ENCODE measurements at places on chromosomes 12 and 14.
A peak's percentile ranks its signal among the peaks of the same experiment; 100 is the strongest.

DNA sequence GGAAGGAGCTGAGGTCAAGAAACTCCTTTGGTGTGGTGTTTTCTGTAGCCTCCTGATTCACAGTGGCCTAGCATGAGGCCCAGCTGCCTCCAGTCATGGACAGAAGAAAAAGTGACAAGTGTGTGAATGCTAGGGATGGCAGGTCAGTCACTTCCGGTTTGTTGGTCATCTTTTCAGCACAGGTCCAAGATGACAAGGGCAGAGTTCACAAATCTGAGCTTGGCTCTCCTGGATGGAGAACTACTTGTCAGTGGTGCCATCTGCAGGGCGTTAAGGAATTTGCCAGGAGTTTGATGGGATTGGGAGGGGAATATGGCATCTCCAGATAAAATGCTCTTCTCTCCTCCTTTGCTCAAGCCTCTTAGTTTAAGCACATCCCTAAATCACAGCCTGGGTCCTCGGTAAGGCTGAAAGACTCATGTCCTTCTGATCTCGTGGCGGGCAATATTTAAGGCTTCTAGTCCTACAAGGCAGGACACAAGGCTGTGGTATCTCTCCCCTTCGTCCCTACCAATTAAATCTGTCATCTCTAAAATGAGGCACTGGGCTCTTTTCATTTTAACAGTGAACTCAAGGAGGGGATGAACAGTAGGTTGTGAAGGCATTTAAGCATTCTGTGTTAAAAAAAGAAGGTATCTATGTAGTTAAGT lies 10.0 kb downstream of the TUBA1B start:
- no peak for DNase-seq

- no peak for DNase-seq
Measured at GRCh38 chr12:98465950-98466602, 49.3 kb upstream of the TMPO start.

DNA sequence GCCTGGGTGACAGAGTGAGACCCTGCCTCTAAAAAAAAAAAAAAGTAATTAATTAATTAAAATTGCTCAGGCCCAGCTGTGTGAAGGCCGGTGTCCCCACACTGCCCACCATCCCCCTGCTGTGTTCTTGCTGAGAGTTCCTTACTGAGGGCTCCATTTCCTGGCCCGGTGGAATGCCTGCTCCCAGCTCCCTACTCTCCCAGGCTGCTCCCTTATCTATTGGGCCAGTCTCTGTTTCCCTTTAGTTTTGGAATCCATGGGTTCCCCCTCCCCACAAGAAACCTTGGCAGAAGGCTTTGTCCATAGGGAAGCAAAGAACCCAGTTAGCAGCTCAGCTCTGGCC lies 19.0 kb downstream of the MLXIP start:
- no peak for DNase-seq

DNA sequence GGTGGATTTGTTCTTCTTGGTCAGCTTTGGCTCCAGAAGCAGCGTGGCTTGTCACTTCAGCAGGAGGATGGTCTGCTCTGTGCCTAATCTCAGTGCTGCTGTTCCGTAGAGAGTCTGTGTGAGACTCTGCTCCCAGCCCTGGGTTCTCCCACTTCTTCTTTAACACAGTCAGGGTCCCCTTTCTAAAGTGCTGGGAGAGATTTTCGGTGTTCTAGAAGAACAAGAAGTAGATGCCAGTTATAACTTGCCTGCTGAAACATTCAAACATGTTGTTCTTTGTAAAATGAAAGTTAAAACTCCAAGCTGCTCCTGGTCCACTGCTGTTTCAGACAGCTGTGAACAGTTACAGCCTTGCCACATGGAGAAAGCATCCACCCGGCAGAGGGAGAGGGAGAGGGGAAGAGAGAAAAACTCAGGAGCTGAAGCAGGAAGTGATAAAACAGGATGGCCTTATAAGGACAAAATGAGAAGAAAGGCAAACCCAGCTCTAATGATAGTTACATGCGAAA lies 55.2 kb upstream of the CERS5 start:
- DNase-seq = peak; percentile 63

DNA sequence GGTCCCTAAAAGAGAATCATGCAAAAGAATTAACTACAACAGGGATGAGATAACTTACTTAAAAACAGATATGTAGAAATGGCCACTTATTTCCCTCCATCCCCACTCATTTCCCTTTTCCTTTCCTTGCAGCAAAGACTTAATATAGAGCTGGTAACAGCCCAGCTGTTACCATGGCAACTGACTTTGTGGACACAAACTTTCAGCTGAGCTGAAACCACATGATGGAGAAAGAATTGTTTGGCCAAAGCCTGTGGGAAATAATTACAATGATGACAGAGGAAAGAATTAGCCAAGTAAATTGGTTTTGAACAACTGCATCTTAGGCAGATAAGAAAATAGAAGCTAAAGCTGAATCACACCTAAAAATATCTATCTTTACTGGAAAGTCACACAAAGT lies 364.9 kb downstream of the GALC start:
- DNase-seq = no peak

GRCh38 chr12:53060721-53061276 lies 10.9 kb downstream of the TNS2 start:
- DNase-seq = no peak

DNA sequence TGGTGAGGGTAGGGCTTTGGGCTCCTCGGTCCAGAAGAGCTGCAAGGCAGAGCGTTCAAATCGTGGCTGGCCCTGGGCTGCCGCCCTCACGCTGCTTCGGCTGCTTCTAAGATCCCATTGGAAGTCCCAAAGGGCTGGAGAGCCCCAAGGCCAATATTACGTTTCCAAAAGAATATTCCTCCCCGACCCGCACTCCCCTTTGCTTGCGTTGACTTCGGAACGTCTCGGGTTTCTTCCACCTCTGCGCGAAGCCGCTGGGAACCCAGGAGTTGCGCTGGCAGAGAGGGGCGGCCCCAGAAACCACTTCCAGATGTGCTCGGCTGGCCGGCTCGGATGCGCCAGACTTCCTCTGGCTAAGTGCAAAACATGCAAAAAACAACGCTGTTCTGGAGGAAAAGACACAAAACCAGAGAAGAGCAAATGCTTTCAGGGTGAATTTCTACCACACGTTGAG lies at the start of gene GLT8D2:
TSS of gene GLT8D2 (minus strand) at position 285 of the 454 bp plus-strand sequence. CDS start 30,539 bp downstream, outside the sequence.
- no peak for DNase-seq

DNA sequence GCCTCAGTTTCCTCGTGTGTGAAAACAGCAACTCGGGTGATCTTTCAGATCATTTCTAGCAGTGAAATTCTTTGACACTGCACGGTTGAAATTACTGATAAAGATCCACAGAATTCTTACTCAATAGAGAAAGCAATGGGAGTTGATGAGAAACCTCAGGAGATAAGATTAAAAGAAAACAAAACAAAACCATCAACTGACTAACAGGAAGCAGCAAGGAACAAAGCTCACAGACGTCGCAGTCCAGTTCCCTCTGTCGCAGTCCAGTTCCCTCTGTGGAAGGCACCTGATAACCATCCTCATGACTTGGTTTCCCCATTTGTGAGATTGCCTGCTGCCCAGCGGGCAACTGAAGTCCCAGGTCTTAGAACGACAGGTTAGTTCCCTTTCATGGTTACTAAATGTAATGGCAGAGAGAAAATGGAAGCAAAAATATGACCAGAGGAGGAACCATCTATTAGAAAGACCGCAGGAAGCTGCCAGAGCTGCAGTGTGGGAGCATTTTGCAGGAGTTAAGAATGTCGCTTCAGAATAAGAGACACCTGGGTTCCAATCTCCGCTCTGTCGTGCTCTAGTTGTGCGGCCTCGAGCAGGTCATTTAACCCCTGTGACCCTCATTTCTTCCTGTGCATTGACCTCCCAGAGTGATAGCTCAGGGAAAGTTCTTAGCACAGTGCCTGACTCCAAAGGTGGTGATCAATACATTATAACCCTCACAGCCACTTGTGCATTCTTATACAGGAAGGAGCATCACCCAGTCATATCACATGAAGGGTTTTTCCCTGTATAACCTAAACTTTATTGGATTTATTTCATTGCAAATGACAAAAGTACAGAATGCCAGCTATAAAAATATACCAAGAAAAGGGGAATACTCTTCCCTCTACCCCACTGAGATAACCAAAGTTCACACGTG lies 5.1 kb upstream of the MED13L start:
- DNase-seq = no peak

DNA sequence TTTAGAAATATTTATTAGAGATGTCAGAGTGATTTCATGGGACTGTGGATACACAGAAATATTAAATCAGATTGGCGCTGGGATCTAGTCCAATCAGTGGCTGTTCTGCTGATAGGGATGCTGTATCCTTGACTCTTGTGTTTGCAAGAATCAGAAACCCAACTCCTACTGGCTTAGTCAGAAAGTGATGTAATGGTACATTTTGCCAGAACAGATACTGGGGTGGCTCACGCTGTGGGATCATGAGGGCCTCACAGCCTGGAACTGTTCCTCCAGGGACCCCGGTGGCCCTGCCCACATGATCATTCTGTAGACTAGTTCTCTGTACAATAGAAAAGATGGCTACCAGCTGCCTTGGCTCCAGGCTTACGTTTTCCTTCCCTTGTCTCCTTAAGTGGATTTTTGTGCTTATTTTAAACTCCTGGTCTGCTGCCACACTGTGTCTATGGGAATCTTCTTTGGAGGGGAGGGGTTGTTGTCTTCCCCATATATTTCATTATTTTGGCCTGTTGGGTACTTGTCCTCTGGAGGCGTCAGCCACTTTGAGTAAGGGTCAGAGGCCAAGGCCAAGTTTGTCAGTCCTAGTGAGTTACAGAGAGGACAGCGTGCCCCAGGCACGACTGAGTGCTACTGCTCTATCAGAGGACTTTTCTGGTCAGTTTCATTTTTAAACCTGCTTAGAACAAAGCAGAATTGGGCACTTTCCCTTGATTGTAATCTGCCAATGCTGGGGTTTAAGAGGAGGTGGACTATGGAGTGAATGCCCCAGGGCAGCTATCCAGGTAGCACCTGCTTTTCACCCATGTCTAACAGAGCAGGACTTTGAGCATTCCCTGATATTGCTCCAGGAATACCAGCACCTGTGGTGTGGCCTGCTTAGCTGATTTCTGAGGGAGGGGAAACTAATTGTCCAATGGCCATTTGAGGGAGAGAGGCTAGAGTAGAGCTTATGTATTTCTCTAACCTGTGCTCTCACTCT lies 164.3 kb downstream of the SLC5A8 start:
- no peak for DNase-seq

DNA sequence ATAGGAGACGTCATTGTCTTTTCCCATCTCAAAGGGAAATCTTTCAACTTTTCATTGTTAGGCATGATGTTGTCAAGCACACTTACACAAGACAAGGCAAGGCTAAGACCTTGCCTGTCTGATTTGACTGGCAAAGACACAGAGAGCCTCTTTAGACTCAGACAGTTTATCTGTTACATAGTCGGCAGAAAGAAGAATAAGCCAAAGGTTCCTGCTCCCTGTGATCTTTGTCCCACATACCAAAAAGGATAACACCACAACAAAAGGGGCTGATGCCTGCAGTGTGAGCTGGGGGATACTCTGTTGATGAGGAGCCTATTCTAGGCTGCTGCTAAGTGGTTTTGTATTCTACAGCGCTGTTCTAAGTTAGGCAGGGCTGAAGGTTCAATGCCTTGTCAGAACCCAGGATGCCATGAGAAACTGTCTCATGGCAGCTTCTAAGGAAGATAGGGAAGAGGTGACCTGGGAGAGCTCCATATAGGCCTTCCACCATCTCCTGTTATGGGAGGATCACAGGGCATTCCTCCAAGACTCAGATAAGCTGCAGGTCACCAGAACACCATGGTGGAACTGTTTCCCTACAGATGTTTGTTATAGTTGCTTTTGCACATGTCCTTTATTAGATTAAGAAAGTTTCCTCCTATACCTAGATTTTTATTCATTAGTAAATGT lies 12.7 kb downstream of the ERC1 start:
- DNase-seq = peak; percentile 68

DNA sequence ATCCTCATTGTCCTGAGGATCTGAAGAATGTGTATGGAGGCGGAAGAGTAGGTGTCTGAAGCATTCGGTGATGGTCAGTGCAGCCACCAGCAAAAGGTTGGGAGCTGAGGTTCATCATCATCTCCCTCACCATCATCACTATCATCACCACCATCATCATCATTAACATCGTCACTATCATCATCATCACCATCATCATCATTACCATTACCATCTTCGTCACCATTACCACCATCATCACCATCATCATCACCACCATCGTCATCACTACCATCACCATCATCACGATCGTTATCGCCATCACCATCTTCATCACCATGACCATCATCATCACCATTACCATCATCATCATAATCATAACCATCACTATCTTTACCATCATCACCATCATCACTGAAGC lies 90.8 kb upstream of the TMEM132D start:
- no peak for DNase-seq

DNA sequence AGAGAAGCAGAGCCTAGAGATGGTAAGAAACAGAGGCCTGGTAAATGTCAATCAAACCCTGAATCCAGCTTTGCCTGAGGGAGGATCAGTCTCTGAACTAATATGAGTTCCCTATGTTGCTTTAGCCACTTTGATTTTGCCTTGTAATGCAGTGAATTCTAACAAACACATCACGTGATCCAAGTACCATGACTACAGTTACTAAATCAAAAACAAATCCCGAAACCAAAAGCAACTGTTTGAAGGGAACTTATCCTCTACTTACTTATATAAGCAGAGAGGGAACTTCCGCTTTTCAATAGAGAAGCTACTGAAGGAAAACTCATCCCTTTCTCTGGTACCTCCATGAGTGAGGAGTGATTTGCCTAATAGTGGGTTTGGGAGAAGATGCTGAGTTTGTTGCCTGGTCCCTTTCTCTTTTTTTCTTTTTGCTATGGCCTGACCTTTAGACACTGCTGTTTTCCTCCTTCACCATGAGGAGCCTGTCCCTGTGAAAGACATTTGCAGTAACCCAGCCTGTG lies 7.7 kb upstream of the PPTC7 start:
- DNase-seq = no peak

- no peak for DNase-seq
Measured at GRCh38 chr12:50507930-50508329, 3.1 kb downstream of the DIP2B start.

DNA sequence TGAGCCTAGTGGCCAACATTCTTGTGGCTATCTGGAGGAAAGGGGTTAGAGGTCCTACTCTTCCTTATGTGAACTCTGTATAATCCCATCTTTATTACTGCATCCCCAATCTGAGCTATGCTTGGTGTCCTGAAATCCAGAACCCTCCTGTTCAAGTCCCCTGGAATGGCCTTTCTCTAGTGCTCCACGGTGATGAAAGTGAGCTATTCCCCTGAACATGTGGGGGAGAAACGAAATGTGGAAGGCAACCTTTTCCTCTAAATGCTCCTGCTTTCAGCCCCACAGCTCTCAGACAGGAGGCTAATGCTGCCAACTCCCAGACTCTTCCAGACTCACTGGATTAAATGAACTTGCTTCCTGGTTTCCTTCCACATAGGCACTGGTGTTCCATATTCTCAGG lies 2.5 kb upstream of the PGAM5 start:
- no peak for DNase-seq

DNA sequence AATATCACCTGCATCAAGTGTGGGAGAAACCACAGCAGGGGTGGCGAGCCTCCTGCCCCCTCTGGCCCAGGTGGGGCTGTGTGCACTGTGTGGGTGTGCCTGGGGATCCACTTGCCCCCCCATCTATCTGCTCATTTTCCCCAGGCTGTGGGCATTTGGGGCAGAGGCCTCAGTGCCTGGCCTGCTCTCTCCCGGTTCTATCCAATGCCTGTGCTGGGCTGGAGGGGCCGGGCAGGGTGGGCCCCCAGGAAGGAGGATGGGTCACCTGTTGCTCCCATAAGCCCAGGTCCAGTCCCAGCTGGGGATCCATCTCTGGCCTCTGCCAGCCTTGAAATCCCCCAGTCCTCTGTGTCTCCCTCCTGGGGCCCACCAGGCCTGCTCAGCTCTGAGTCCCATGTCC lies 105.6 kb downstream of the TMEM121 start:
- no peak for DNase-seq
